Dorsolateral prefrontal cortex (tissue), 122 donors: ENCODE measurements at places on chromosomes 3 and 15. TPM values are rescaled to one million over a fixed set of nuclear protein-coding genes. Genes with fewer than 3 reads are reported as not detected.

- DNase-seq, result no peak
These were observed 168.0 kb downstream of the SHOX2 start for GRCh38 chr3:157938154-157938779.

DNA sequence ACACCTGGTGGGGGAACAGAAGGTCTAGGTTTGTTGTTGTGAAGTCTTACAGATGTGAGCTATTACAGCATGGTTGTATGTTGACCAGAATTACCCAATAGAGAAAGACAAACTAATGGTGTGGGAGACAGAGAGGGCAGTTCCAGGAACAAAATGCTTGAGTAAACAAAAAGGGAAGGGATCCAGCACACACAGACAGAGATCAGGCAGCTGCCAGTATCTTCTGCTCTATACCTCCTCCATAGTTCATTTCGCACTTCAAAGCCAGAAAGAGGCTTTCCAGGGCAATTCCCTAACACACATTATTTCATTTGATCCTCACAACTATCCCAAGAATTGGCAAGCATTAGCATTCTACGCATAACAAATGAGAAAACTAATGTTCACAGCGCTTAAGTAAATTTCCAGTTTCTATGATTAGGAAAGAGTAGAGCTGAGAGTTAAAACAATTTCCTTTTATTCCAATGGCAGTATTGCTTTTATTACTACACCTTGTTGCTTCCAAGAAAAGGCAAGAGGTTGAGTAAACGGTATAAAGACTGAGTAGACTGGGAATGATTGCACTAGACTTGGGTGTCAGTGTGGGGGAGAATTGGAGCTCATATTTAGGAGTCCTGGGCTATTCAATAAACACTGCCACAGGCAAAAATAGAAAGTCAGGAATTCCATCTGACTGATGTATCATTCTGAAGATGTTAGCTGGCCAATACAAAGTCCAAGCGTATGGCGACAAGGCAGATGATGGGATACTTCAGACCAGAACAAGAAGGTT, 39.7 kb upstream of the ZNF280D start:
- DNase-seq, result no peak

DNA sequence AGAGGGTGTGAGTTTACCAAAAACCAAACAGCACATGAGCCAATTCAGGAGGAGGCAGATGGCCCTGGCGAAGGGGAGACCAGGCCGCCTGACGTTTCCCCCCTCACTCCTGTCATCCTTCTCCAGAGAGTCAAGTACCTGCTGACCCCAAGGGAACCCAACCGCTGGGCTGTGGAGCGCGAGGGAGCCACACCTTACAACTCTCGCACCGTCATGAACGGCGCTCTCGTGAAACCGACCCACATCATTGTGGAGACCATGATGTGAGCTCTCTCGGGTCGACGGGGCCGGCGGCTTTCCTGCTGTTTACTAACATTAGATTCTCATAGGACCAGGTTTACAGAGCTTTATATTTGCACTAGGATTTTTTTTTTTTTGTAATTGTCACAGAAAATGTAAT, 55.4 kb downstream of the GRIP2 start:
- DNase-seq, result no peak

The PSTPIP1 gene
- 7.3 TPM for total RNA-seq

- DNase-seq, result no peak
These were observed 256.1 kb upstream of the ARPP21 start for GRCh38 chr3:35383216-35383615.

The RAD18 gene
- total RNA-seq, result 11.1 TPM

- no peak for DNase-seq
These were observed 371.5 kb upstream of the GOLIM4 start for GRCh38 chr3:168467115-168467714.

The PFKFB4 gene
- total RNA-seq, result 19.9 TPM

DNA sequence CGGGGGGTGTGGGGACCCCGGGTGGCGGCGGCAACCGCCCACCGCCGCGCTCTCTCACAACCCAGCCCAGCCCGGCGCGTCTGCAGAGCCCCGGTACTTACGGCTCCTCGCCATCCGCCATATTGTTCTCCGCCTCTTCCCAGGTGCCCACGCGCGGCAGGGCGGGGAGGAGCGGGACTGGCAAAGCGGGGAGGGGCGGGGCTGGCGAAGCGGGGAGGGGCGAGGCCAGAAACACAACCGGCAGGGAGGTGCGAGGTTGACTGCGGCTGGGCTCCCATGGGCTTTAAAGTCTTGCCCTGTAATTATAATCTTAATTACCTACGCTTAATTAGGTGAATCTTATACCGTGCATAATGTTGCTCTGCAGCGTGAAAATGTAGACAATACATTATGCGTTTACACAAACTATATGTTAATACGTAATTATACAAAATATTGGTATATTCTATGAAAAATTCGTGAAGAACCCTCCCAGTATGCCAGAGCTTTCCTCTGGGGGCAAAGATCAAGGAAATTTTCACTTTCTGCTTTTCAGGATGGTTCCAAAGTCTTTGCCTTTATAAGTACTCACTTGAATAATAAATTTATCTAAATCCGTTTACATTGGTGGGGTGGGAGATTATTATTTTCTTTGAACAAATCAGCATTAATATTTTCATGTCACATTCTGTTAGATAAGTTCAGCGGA, at the start of gene UBA3:
UBA3 (minus strand) TSS at position 133 of the 688 bp plus-strand sequence; CDS start at position 121, 12 bp downstream.
- DNase-seq, result peak; percentile 88

GRCh38 chr3:35216501-35217266, 422.6 kb upstream of the ARPP21 start:
- no peak for DNase-seq

The GABRG3 gene
- total RNA-seq, result 32.1 TPM

The ARNT2 gene
- total RNA-seq, result 271 TPM

DNA sequence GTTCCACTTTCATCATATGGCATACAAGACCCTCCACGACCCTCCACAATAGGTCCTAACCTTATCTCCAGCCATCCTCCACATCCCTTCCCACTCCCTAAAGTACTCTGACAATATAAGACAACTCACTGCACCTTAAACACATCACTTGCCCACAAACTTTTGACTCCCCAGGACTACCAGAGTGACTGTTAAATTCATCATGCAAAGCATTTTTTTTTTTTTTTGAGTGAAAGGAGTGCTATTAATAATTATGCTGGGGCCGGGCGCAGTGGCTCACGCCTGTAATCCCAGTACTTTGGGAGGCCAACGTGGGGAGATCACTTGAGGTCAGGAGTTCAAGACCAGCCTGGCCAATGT, 55.8 kb downstream of the OSBPL10 start:
- no peak for DNase-seq

GRCh38 chr15:31511707-31512310, 185.2 kb downstream of the KLF13 start:
- no peak for DNase-seq

- no peak for DNase-seq
These were observed 50.1 kb upstream of the CMC1 start for GRCh38 chr3:28191363-28191762.

DNA sequence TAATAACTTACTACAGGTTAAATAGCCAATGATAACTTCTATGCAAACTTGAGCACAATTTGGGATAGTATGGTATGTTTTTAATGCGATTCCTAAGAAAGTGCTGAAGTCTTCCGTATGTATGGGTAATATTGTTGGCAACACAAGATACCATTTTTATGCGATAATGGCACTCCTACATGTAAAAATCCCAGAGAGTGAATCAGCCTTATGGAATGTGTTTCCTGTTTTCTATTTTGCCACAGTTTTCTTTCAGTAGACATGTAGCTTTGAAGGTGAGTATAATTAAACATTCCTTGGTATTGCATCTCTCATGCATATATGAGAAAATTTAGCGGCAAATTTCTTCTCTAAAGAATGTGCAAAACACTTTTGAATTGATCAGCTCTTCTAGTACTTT, 396.8 kb upstream of the AZI2 start:
- no peak for DNase-seq

The KNL1 gene
- total RNA-seq, result 0.08 TPM

- DNase-seq, result no peak
These were observed 135.4 kb downstream of the UACA start for GRCh38 chr15:70627734-70628548.

GRCh38 chr3:94076055-94076454, 13.2 kb downstream of the NSUN3 start:
- no peak for DNase-seq

DNA sequence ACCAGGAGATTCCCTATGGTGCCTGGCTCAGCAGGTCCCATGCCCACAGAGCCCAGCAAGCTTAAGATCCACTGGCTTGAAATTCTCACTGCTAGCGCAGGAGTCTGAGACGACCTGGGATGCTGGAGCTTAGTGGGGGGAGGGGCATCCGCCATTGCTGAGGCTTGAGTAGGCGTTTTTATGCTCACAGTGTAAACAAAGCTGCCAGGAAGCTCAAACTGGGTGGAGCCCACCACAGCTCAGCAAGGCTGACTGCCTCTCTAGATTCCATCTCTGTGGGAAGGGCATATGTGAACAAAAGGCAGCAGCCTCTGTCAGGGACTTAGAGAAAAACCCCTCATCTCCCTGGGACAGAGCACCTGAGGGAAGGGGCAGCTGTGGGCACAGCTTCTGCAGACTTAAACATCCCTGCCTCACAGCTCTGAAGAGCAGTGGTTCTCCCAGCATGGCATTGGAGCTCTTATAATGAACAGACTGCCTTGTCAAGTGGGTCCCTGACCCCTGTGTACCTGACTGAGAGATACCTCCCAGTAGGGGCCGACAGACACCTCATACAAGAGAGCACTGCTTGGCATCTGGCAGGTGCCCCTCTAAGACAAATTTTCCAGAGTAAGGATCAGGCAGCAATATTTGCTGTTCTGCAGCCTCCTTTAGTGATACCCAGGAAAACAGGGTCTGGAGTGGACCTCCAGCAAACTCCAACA, 231.5 kb upstream of the SETMAR start:
- DNase-seq, result no peak

- DNase-seq, result no peak
These were observed 624.8 kb upstream of the LMCD1 start for GRCh38 chr3:7876741-7877297.

The TMEM108 gene
- 30.5 TPM for total RNA-seq

The STARD5 gene
- total RNA-seq, result 10.5 TPM

DNA sequence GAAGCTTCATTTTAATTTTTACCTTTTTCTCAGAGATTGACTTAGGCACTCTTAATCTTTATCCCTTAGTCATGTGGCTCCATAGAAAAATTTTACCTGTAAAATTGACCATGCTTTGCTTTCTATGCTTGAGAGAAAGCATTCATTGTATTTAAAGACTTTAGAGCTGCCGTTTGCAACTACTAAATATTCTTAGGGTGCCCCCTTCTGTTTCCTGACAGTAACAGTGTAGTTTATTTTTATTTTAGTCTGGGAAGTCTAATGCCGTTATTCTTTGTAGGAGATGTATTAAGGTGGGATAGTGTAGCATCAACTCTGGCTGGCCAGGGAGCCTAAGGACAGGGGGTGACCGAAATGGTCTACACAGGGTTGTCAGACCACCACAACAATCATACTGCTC, 84.5 kb upstream of the SYNPR start:
- DNase-seq, result no peak

The ETFA gene
- total RNA-seq, result 87.5 TPM
